Type B pancreatic cell (in vitro differentiated cells): ENCODE measurements at places on chromosomes 2 and 18.
A peak's percentile ranks its signal among the peaks of the same experiment; 100 is the strongest.

DNA sequence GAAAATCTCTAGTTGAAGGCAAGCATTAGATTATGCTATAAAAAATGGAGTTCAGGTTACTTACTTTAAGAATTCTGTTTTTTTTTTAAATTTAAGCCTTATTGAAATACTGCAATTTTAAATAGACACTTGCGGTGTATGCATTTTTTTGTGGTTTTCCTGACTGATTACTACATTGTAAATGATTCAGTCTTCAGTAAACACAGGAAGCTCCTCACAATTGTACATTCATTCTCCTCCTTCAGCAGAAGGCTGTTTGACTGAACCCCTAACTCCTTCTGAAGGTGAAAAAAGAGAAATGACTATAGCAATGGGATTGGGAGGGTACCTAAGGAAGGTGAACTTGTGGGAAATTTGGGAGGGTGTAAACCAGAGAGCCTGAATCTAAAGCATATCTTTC lies 136.1 kb downstream of the GCA start:
- no peak for DNase-seq

DNA sequence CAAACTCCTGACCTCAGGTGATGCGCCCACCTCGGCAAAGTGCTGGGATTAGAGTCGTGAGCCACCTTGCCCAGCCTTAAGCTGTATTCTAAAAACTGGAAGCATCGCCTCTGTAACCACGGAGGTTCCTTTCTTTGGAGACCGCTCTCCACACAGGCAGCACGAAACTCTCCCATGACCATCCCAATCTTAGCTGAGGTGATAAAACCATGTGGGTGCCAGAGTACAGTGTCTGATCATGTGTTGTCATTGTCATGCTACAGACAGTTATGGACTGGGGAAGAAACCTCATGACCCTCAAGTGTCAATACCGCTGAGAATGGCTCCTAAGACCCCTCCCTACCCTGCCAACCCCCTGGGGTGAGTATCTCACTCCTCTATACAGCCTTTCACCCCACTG lies 41.4 kb upstream of the EPG5 start:
- no peak for DNase-seq

GRCh38 chr2:69776886-69777785 lies 35.2 kb downstream of the ANXA4 start:
- no peak for DNase-seq

GRCh38 chr18:48932822-48933510 lies 17.8 kb downstream of the SMAD7 start:
- DNase-seq: no peak

- DNase-seq: peak; percentile 92
Measured at GRCh38 chr2:66432801-66433694, 1.9 kb upstream of the MEIS1 start.

DNA sequence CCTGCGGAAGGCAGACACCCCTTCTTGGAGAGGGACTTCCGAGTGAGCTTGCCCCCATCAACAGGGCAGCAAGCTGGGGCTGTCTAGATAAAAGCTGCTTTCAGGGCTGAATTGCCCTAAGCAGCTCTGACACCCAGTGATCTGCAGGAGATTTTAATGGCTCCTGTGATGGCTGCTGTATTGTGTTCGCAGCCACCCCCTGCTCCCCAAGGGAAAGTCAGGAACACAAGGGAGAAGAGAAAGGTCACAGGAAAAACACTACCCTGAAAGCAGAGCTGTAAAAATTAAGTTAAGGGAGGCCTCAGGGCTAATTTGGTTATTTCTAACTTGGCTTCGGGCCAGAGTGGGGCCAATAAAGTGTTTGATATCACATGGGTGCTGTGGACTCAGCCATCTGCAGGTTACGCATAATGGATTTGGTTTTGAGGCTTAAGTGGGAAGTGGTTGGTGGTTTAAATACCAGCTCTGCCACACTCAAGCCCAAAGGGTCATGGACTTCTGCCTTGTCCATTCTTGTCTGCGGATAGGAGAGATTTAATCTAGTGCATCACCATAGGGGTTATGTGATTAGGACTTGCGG lies 147.6 kb downstream of the CLIP4 start:
- no peak for DNase-seq

DNA sequence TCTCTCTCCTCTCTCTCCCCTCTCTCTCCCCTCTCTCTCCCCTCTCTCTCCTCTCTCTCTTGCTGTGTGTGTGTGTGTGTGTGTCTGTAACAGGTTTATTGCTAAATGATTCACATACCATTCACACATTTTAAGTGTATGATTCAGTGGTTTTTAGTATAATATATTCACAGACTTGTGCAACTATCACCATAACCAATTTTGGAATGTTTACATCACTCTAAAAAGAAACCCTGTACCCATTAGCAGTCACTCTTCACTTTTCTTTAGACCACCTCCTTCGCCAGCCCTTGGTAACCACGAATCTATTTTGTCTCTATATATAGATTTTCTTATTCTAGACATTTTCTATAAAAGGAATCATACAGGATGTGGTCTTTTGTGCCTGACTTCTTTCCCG lies 11.4 kb downstream of the THNSL2 start:
- DNase-seq: no peak
